ENCODE measurements at places on chromosomes 16 and 17. TPM values are rescaled to one million over a fixed set of nuclear protein-coding genes. Genes with fewer than 3 reads are reported as not detected.

- H3K4me3 ChIP-seq = peak overlapping the region; percentile 85
- H3K27me3 ChIP-seq = peaks cover 26% of the 10 kb centered on the region
- peak overlapping the region; percentile 79 for H3K27ac ChIP-seq
- no peak for DNase-seq
- H3K36me3 ChIP-seq = no peaks in the 10 kb centered on the region
Observed at GRCh38 chr17:81390029-81390872, 5.0 kb upstream of the BAHCC1 start.

DNA sequence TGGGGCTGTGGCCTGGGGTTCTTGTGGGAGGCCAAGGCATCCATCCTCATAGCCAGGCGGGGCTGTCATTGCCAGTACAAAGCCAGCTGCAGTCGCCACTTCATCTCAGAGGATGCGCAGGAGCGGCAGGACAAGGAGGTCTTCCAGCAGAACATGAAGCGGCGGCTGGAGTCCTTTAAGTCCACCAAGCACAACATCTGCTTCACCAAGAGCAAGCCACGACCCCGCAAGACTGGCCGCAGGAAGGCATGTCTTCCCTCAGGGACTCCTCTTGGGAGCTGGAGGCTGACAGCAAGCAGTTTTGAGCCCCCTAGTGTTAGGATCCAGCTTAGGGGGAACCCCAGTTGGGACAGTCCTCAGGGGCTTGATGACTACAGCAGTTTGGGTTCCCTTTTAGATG, 15.1 kb upstream of the PLEKHG4 start:
- H3K36me3 ChIP-seq = peaks cover 7% of the 10 kb centered on the region
- H3K4me1 ChIP-seq = peaks cover 7% of the 10 kb centered on the region
- peaks cover 6% of the 10 kb centered on the region for H3K27me3 ChIP-seq
- DNase-seq = no peak

- H3K27me3 ChIP-seq = peaks cover 13% of the 10 kb centered on the region
- peaks cover 63% of the 10 kb centered on the region for H3K4me1 ChIP-seq
- H3K36me3 ChIP-seq = no peaks in the 10 kb centered on the region
- peak overlapping the region; percentile 83 for H3K4me3 ChIP-seq
Observed at GRCh38 chr16:49698453-49698815, 157.5 kb downstream of the ZNF423 start.

- peaks cover 3% of the 10 kb centered on the region for H3K27me3 ChIP-seq
- peaks cover 12% of the 10 kb centered on the region for H3K4me1 ChIP-seq
- H3K27ac ChIP-seq = peak overlapping the region; percentile 89
- H3K36me3 ChIP-seq = peaks cover 18% of the 10 kb centered on the region
- H3K4me3 ChIP-seq = no peak overlapping the region
- no peak for DNase-seq
Observed at GRCh38 chr16:77993111-77993985, 29.0 kb upstream of the CLEC3A start.

Gene CA7
- total RNA-seq = 0.64 TPM

- H3K27me3 ChIP-seq = peaks cover 5% of the 10 kb centered on the region
- H3K36me3 ChIP-seq = no peaks in the 10 kb centered on the region
Observed at GRCh38 chr16:86337138-86337537, 173.2 kb upstream of the FOXF1 start.

DNA sequence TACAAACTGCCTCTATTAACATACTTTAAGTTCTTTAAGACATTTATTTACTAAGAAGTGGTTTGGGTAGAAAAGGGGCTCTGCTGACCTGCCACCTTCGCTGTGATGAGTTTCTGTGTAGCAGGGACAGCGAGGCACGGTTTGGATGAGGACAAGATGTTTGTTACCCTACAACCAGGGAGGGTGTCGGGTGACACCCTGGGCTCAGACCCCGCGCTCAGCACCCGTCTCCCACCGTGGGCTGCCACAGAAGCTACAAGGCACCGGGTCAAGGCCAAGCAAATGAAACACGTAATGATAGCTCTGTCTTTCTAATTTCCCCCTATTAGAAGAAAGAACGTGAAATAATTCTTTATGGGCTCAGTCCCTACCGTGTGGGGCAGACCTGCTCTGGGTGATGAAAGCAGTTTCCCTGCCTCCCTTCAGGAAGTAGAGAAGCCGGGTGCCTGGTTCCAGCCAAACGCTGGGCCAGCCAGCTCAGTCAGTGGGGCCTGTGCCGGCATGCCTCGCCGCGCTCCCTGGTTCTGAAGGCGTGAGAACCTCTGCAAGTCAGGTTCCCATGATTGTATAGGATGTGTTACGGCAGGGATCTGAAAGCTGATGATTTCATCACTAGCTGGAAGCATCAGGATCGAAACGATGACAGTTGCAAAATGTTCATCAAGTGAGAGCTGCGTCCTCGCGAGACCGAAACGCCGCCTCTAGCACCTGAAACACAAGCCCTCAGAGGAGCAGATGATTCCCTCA, 3.9 kb downstream of the ZNF750 start:
- no peak overlapping the region for H3K4me3 ChIP-seq
- DNase-seq = no peak
- H3K27ac ChIP-seq = peak overlapping the region; percentile 81
- H3K4me1 ChIP-seq = peaks cover 36% of the 10 kb centered on the region

GRCh38 chr17:41813699-41814124, 908 bp downstream of the FKBP10 start:
- no peak overlapping the region for H3K27ac ChIP-seq
- H3K4me1 ChIP-seq = no peaks in the 10 kb centered on the region
- no peak for DNase-seq
- H3K36me3 ChIP-seq = no peaks in the 10 kb centered on the region
- peaks cover 11% of the 10 kb centered on the region for H3K27me3 ChIP-seq
- H3K4me3 ChIP-seq = peak overlapping the region; percentile 78

DNA sequence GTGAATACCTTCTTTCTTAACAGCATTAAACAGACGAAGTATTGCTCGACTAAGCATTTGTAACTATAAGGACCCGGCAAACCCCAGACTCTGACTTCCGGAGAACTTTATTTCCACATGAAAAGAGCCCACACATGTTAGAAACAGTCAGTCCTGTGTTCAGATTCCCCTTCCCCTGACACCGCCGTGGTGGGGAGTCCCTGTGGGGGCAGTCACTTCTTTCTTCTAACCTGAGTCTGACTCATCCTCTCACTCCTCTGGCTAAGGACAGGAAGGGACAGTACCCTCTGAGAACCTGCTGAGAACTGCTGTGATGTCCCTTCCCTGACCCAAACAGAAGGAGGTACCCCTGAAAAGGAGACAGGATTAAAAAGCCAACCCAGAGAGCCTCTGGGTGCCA, 165.1 kb downstream of the XYLT1 start:
- H3K27ac ChIP-seq = no peak overlapping the region
- peaks cover 8% of the 10 kb centered on the region for H3K4me1 ChIP-seq
- H3K36me3 ChIP-seq = no peaks in the 10 kb centered on the region
- no peak for DNase-seq
- H3K27me3 ChIP-seq = peaks cover 4% of the 10 kb centered on the region

Gene GNGT2
- not detected for total RNA-seq

- no peaks in the 10 kb centered on the region for H3K36me3 ChIP-seq
- H3K4me3 ChIP-seq = no peak overlapping the region
- DNase-seq = peak; percentile 66
Observed at GRCh38 chr17:65278050-65278819, 141.1 kb downstream of the RGS9 start.

- peaks cover 21% of the 10 kb centered on the region for H3K4me1 ChIP-seq
- DNase-seq = no peak
- H3K27me3 ChIP-seq = peaks cover 3% of the 10 kb centered on the region
- peak overlapping the region; percentile 94 for H3K27ac ChIP-seq
- H3K36me3 ChIP-seq = no peaks in the 10 kb centered on the region
- peak overlapping the region; percentile 50 for H3K4me3 ChIP-seq
Observed at GRCh38 chr17:65489413-65490155, 71.9 kb downstream of the AXIN2 start.

Gene HAP1
- 0.76 TPM for total RNA-seq

Gene AGRP
- total RNA-seq = not detected

GRCh38 chr16:23901178-23902033, 65.6 kb downstream of the PRKCB start:
- H3K27ac ChIP-seq = no peak overlapping the region
- peaks cover 7% of the 10 kb centered on the region for H3K4me1 ChIP-seq
- DNase-seq = no peak
- no peaks in the 10 kb centered on the region for H3K36me3 ChIP-seq
- no peaks in the 10 kb centered on the region for H3K27me3 ChIP-seq

- no peaks in the 10 kb centered on the region for H3K36me3 ChIP-seq
- no peak overlapping the region for H3K27ac ChIP-seq
- no peak overlapping the region for H3K4me3 ChIP-seq
- H3K27me3 ChIP-seq = no peaks in the 10 kb centered on the region
- H3K4me1 ChIP-seq = peaks cover 4% of the 10 kb centered on the region
- DNase-seq = no peak
Observed at GRCh38 chr16:79523971-79524370, 76.6 kb downstream of the MAF start.

DNA sequence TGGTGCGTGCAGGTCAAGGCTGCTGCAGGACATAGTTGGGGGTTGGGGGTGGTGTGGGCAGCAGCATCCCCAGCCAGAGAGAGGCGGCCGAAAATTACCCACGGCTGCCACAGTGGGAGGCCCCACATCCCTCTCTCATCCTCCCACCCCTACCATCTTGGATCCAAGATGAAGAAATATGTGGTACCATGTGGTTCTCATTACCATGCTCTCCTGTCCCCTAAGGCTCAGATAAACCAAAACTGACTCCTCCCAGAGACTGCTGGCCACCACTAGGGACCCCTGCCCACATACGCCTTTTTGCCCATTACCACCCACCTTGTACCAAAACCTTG, 120.4 kb downstream of the HIC1 start:
- H3K4me3 ChIP-seq = no peak overlapping the region
- H3K36me3 ChIP-seq = no peaks in the 10 kb centered on the region
- no peak overlapping the region for H3K27ac ChIP-seq
- H3K27me3 ChIP-seq = no peaks in the 10 kb centered on the region
- peaks cover 28% of the 10 kb centered on the region for H3K4me1 ChIP-seq

Gene CARD14
- 1.1 TPM for total RNA-seq

- H3K36me3 ChIP-seq = no peaks in the 10 kb centered on the region
- H3K27ac ChIP-seq = peak overlapping the region; percentile 87
- DNase-seq = peak; percentile 82
- H3K4me3 ChIP-seq = peak overlapping the region; percentile 63
- peaks cover 5% of the 10 kb centered on the region for H3K27me3 ChIP-seq
- H3K4me1 ChIP-seq = peaks cover 23% of the 10 kb centered on the region
Observed at GRCh38 chr16:48164907-48165715, 9.3 kb upstream of the ABCC12 start.

Gene PLEKHH3
- total RNA-seq = 40.6 TPM

DNA sequence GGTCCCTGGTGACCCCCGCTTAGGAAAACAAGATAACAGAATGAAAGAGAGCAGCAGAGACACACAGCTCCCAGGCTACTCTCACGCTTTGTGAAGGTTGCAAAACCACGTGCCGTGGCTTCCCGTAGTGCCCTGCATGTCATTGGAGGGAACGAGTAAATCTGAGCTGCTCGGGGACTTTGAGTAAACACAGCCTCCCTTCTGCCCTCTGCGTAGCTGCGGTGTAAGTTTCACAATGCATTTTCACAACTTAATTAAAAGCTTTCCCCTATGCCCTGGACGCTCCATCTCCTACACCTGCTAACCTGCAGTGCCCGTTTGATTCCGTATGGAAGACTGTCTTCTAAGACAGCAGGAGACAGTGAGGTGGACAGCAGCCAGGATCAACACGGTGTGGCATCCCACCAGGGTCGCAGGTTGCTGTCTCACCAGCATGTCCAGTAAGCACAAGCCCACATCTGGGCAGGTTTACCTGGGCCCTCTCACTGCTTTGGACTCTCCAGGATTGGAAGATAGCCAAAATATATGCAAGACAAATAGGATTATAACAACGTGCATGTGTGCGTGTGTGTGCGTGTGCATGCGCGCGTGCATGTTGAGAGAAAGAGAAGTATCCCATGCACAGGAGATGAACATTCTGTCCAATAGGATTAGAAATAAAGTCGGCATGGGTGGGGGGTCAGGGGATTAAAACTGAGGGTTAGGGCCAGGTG, 116.4 kb upstream of the RCVRN start:
- no peak overlapping the region for H3K4me3 ChIP-seq
- no peak overlapping the region for H3K27ac ChIP-seq
- H3K27me3 ChIP-seq = no peaks in the 10 kb centered on the region
- H3K36me3 ChIP-seq = no peaks in the 10 kb centered on the region
- DNase-seq = no peak
